ENCODE measurements at places on chromosomes 4 and X. TPM values are rescaled to one million over a fixed set of nuclear protein-coding genes. Genes with fewer than 3 reads are reported as not detected.

GRCh38 chr4:175671491-175671934 lies 140.6 kb downstream of the GPM6A start:
- DNase-seq: no peak

DNA sequence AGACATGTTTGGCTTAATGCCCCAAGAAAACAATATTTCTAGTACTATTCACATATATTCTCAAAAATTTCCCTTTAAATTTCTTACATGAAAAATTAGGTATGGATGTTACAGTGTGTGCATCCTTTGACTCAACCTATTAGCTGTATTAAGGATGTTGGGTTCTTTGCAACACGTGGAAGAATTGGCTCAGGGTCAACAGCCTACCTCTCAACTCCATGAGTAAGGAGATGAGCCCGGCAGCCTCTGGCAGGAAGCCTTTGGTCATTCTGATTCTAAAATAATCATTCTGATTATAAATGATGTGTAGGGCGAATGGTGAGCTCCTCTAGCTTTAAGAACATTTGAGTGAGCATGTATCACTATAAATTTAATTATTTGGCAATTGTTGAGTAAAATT lies 148.0 kb upstream of the WDFY3 start:
- no peak for DNase-seq

GRCh38 chr4:54173281-54173912 lies 55.7 kb upstream of the PDGFRA start:
- DNase-seq: no peak

DNA sequence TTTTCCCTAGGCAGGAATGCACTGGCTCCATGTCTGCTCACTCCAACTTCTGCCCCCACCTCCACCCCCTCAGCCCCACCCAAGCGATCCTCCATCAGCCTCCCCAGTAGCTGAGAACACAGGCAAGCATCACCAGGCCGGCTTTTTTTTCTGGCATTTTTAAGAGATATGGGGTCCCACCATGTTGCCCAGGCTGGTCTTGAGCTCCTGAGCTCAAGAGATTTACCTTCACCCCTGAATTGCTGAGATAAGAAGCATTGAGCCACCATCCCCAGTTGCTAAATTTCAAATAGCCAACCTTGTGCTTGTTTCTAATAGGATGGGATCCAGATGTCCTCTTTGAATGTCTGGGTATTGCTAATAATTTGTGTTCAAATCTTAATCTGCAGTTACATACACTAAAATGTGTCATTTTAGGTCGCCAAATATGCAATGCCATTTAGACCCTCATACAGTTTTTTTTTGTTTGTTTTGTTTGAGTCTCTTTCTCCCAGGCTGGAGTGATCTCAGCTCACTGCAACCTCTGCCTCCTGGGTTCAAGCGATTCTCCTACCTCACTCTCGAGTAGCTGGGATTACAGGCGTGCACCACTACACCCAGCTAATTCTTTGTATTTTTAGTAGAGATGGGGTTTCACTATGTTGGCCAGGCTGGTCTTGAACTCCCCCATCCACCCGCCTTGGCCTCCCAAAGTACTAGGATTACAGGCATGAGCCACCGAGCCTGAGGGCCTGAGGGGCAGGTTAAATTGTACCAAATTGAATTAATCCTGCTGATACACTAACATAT lies 8.8 kb downstream of the LARP7 start:
- DNase-seq: no peak

- DNase-seq: no peak
Measured at GRCh38 chr4:142549726-142550463, 296.2 kb downstream of the INPP4B start.

S100P gene
- not detected for total RNA-seq

CLDN2 gene
- not detected for total RNA-seq
